ENCODE measurements at places on chromosomes 4 and X.

DNA sequence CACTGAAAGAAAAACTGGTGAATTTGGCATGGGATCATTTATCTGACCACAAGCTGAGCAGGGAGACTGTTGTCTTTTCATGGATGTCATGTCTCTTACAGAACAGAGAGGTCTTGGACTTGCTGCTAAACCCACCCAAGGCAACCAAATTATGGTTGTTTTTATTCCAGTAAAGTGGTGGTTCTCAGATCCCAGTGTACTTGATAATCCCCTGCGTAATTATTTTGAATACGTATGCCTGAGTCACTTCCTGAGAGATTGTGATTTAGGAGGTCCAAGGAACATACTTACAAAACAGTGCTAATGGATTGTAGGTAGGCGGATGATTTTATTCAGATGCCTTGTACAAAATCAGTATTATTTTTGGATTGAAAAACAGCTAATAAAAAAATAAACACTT is 585.6 kb downstream of the IL1RAPL1 start:
- no peak for DNase-seq

GRCh38 chr4:113057891-113058290 is 8.4 kb downstream of the ANK2 start:
- peak; percentile 37 for DNase-seq

- DNase-seq = no peak
Observed at GRCh38 chr4:13830449-13830848, 202.9 kb upstream of the BOD1L1 start.

DNA sequence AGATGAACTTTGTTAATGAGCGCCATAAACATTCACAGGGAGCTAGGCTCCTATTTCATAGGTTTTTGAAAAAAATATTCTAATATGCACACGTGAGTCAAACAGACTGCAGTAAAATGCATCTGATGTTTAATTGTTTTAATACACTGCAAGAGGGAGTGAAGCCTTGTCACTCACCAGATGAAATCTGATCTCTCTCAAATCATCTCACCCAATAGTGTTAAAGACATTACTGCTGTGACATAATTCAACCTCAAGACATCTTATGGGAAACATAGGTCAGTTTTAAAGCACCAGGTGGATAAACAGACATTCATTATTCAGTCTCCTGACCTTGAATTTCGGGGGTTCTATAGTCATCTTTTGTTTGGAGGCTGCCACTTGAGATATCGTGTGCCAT is 148.3 kb downstream of the MAML3 start:
- peak; percentile 25 for DNase-seq

GRCh38 chr4:23923141-23923540 is 33.3 kb upstream of the PPARGC1A start:
- DNase-seq = peak; percentile 70
